Gastroesophageal sphincter (tissue), 4 donors: ENCODE measurements at places on chromosomes 2 and 18.

DNA sequence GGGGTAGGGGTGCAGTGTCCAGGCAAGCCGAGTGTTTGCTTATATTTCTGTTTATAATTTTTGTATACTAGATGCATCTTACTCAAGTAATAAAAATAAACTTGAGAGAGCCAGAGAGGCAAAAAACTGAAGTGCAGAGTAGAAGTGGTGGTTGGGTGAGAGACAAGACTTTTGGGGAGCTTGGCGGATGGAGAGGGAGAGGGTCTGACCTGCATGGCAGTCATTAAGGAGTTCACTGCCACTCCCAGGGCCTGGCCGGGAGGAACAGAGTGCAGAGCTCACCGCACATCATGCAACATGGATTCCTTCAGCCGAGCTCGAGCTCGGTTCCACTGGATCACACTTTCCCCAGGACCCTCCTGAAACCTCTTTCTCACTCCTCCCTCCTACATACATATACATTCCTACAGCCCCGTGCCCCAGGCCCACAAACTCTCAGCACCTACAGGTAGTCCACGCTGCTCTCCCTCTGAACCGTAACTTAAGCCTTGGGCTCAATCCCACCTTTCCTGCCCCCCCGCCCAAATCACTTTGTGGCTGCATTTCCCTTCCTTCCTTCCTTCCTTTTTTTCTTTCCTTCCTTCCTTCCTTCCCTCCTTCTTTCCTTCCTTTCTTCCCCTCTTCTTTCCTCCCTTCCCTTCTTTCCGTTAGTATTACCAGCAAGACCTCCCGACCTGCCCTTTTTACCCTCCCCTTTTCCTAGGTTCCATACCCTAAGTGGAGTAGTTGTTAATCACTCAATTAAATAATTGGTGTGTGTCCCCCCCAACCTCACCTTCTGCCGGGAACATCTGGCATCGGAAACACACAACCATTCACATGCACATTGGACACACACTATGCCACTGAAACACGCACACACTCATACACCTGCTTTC, 37.1 kb upstream of the ATP6V1B1 start:
- ATAC-seq = no peak

DNA sequence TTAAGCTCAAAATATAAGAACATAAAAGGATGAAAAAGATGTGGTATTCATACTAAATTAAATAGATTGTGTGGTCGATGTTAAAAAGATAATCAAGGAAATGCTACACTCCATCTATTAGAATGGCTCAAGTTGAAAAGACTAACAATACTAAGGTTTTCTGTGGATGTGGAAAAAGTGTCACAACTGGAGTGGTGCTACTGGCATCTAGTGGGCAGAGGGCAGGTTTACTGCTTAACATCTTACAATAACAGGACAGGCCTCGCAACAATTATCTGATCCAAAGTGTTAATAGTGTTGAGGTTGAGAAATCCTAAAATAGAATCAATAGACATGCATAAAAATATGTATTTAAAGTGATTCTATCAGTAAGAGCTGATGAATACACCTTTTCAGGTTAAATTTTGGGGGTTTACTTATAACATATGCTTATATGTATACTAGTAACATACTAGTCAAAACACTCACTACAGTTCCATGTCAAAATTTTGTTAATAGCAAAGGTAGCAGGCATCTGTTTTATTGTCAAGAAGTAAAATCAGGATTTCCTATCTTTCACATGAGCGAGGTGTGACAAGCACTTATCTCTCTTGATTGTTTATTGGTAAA, 91.5 kb upstream of the TMEFF2 start:
- no peak for ATAC-seq

DNA sequence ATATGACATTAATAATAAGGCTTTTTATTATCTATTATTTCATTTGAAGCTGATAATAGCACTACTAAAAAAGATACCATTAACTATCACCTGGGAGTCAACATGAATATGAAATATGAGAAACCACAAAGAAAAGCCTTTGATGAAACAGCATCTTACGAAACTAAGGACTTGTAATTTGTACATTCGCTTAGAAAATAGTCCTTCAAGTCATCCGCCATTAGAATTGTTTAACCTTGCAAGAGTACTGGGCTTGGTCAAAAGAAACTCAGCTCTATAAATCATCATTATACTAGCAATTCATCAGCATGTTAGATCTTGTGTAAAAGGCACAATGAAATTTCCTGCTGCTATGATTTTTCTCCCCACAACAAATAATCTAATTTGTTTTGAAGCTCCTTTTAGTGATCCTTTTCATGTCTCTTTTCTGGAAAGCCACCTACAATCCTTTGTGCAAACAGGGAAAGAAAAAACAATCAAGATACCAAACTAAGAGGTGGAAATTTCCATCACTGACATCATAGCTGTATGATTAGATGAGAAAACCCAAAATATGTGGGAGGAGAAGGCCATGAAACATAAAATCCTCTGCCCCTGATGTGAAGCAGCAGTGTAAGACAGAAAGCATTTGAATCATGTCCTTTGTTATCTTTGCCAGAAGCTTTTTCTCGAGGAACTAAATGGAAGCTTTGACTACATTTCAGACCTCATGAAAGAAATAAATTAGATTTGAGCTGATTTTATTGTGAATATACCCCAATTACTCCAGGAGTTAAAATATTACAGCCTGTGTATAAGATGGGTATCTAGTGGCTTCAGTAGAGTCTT, 31.2 kb downstream of the SCN9A start:
- no peak for ATAC-seq

DNA sequence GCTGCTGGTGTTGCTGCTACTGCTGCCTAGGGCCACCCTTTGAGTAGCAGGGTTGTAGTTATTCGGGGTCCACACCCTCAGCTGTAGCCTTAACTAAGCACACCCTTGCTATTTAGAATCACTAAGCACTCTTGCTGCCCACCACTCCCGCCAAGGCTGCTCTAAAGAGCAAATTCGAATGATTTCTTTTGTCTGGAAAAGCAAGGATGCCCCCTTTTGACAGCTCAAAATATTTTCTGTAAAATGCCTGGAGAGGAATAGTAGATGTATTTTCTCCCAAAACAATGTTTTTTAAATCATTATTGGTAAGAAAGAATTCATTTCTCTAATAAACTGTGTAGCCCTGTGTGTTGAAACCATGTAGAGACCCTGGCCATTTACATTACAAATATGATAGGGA, 80.8 kb upstream of the PAPOLG start:
- no peak for ATAC-seq

DNA sequence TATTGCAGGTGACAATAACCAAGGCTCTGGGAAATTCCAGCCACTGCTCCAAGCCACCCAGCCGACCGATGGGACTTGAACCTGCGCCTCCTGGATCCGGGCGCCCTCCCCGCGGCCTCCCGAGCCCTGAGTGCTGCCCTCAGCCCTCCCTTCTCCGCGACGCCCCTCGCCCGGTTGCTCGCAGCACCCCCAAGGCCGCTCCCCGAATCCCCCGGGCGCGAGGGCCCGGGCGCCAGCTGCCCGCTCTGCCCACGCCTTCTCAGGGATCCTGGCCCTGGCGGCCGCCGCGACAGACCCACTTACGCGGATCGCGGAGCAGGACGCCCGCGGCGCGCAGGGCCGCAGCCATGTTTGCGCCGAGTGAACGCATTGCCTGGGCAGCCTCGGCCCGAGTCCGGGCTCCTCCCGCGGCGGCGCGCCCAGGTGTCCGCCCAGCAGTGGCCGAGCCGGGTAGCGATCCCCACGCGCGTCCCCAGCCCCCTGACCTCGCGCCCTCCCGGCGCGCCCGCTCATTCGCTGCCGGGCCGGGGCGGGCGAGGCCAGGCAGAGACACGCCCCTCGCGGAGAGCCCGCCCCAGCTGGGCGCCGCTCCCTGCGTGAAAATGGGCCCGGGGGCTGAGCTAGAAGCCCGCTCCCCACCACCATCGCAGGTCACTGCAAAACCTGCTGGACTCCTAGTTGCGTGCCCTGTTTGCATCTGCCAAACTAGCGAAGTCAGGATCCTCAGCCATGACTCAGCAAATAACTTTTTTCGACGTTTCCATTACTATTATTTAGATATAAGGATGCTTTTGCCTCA, at the start of gene FECH:
Gene FECH, minus strand, starts transcription at position 452 of the 799 bp plus-strand sequence. Its CDS starts 82 bp downstream, at position 370.
- ATAC-seq = peak; percentile 96

- peak; percentile 79 for ATAC-seq
Measured at GRCh38 chr2:200728630-200729029, 83.1 kb upstream of the BZW1 start.

DNA sequence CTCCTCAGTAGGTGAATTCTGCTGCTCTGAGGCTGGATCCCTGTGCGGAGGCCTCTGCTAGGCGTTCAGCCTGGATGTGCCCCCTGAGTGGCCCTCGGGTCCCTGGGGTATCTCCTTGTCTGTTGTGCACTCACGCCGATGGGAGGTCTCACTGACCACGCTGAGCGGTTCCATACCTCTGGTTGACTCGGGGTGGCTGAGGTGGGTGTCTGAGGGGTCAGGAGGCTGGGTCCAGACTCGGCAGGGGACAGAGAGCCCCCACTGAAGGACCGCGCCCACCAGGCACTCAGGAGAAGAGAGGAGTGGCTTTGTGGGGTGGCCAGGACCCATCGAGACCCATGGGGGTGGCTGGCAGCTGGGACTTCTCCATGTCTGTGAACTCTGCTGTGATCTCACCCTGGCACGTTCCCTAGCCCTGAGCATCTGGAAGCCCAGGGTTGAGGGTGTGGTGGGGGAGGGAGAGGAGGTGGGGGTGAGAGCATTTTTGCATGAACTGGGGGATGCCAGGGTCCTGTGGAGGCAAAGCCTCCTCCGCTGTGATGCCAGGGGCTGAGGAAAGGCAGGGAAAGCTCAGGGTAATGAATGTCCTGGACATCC, 53.7 kb downstream of the TWIST2 start:
- ATAC-seq = no peak

GRCh38 chr18:58998401-58999203, 133.9 kb downstream of the ZNF532 start:
- no peak for ATAC-seq

DNA sequence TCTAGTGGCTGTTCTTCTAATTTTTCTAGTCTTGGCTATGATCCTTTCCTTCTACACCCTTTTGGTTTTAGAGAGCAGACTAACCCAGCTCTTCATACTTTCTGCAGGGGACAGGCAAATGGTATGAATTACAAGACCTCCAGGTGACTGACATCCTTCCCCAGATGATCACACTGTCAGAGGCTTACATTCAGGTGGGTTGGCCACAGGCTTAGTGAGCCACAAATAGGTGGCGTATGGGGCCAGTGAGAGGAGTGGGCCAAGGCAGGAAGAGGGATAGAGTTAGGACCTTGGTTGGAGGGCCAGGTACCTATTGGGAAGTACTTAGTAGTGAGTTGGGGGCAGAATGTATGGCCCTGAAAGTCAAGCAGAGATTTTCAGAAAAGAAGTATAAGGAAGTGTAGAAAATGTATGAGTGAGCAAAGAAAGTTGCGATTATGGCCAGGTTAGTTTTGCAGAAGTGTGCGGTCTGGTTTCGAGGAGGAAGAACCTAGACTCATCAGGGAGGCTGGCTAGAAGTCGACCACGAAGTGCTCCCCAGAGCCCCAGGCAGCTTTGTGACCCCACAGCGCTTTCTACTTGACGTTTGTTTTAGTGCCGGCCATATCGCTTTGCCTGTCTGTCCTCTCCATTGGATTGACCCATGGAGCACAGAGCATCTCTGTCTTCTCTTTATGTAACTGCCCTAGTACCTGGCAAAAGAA, 20.0 kb downstream of the SFTPB start:
- ATAC-seq = no peak

GRCh38 chr2:54984476-54984875, 65.8 kb downstream of the RTN4 start:
- no peak for ATAC-seq

DNA sequence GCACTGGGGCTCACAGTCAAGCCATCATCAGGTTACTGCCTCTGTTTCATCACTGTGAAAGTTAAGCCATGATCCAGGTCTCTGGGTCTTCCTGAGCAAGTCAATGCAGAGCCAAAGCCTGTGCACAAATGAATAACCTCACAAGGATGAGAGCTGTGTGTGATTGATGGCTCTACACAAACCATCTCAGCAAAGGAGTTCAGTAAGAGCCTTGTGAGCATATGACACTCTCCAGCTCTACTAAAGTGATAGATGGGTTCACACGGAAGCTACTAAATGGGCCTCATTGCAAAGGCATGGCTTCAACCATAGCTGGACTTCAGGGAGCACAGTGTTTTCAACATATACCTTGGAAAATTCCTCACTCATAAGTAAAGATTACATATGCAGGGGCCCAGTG, 101.5 kb downstream of the AFF3 start:
- ATAC-seq = no peak

- ATAC-seq = no peak
Measured at GRCh38 chr2:60994131-60994530, 23.4 kb upstream of the PEX13 start.

DNA sequence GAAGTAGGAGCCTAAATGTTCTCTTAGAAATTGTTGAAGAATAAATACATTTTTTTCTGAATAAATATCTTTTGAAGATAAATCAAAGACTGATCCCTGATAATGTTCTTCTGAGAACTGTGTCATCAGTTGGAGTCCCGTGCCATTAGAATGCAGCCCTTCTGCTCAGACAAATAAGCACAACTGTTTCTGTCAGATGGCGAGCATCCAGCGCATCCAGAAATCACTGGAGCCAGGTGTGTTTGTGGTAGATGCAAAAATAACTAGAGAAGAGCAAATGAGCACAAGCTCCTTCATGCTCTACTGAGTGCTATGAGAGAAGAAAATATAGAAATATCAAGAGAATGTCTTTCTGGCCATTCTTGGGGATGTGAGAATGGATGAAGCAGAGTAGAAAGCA, 573.7 kb downstream of the THSD7B start:
- ATAC-seq = no peak

DNA sequence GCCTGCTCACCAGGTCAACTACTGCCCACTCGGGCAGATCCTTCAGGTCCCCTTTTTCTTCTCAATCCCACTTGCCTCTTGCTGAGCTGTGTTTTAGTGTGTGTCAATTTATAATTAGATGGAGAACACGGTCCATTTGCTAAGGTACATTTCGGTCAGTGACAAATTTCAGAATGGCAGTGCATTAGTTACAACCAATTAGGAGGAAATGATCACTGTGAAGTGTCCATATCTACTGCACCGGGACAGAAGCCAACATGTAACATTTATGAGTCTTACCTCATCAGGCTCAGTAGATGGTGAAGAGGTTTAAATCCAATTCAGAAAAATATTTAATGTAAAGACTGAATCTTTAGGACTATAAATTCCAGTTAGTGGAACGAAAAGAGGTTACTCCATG, 47.7 kb downstream of the CMPK2 start:
- ATAC-seq = no peak

DNA sequence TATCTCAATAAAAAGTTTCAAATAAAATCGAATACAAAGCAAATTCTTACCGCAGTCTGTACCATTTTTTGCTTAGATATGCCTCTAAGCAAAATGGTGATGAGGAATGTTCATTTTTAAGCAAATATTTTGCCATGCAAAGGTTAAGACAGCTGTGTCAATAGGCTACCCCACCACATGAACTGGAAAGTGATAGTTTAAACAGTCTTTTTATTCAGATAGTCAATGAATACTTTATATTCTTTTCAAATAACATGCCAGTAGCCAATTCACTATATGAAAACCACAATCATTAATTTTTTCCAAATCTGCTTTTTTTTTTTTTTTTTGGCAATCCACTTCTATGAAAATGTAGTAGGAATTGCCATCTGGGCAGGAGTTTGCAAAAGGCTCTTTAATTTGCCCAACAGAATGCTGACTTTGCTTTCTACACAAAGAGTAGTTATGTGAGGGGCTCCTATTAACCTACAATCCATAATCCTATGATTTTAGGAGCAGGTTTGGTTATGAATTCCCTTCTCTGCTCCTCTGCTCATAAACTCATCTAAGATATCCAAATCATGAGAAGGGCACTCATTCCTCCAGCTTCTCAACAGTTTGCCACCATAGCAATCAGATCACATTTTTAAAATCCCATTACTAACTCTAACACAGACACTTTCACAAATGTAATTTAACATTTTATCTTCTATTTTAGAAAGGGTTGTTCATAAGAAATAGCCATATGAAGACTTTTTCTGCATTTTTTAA, 69.2 kb downstream of the SLC40A1 start:
- ATAC-seq = no peak
